ENCODE measurements at places on chromosomes 12 and 14.

DNA sequence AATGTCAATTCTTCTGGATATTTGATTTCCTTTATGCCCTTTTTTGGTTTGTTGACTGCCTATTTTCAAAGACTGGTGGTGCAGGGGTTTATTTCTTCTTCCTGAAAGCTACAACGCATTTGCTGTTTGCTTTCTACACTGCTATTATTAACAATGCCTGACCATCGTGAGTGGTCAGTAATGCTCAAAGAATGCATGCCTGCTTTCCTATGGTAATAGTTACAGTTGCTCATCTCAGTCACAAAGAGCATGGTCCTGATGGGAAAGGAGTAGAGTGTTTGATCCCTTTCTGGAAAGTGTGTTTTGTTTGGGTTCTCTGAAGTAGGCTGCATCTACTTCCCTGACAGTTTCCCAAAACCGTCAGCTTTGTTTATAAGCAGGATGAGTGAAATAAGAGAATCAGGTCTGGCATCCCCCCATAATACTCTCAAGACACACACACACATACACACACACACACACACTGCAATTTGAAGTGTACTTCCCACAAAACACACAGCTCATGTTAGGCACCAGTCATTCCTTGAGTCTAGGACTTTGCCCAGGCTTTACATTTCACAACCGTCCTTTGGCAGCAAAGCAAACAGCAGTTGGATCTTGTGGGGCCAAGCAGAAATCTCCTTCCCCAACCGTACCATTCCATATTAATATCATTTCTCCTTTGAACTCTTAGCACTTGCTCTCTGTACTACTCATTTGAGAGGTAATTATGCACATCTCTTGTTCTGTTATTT is 56.6 kb downstream of the SUDS3 start:
- DNase-seq = no peak

DNA sequence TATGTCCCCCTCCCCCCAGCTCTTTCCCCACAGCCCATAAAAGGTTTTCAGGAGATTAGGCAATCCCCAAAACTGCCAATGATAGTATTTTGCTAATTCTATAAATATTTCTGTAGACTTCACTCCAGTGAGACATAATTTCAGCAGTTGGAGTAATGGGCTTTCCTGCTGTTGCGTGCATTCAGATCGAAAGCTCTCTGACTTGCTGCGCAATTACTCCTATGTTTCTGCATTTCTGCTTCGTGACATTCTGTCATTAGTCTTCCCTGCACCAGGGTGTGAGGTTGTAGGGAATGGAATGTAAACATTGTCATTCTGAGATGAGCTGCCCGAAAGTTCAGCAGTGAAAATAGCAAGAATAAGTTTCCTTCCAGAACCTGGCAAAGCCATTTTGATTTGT is 58.2 kb downstream of the SAMD4A start:
- no peak for DNase-seq

DNA sequence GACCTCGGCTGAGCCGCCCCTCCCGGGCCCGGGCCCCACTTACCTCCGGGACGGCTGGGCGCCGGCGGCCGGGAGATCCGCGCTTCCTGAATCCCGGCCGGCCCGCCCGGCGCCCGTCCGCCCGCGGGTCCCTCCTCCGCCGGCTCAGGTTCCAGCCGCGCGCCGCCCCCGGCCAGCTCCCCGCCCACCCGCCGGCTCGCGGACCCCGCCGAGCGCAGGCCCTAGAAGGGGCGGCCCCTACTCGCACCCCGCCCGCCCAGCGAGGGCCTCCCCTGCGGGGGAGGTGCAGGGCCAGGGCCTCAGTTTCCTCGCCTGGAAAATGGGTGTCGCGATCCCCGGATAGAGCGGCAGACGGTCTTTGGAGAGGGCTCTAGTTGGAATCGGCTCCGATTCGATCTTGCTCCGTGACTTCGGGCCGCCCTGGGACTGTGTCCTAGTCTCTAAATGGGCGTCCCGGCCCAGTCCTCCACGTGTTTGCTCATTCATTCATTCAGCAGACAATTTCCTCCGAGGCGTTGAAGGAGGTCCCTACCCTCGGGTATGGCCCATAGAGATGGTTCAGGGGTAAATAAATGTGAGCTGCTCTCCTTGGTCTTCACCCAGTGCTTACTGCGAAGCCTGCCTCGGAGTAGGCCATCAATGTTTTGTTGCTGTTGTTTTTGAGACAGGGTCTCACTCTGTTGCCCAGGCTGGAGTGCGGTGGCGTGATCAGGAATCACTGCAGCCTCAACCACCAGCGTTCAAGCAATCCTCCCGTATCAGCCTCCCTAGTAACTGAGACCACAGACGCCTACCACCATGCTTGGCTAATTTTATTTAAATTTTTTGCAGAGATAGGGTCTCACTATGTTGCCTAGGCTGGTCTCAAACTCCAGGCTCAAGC is at the start of gene TRPV4:
Gene TRPV4, minus strand, starts transcription at position 92 of the 883 bp plus-strand sequence. CDS start 18,602 bp downstream, outside the sequence.
- no peak for DNase-seq

DNA sequence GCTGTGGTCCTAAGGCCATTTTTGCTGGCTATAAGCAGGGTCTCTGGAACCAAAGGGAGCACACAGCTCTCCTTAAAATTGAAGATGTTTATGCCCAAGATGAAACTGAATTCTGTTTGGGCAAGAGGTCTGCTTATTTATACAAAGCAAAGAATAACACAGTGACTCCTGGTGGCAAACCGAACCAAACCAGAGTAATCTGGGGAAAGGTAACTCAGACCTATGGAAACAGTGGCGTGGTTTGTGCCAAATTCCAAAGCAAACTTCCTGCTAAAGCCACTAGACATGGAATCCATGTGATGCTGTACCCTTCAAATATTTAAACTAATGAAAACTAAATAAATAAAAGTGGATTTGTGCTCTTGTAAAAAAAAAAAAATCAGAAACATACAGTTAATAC is 29.6 kb upstream of the BICDL1 start:
- DNase-seq = no peak

GRCh38 chr14:75107186-75107585 is 19.7 kb downstream of the NEK9 start:
- no peak for DNase-seq

DNA sequence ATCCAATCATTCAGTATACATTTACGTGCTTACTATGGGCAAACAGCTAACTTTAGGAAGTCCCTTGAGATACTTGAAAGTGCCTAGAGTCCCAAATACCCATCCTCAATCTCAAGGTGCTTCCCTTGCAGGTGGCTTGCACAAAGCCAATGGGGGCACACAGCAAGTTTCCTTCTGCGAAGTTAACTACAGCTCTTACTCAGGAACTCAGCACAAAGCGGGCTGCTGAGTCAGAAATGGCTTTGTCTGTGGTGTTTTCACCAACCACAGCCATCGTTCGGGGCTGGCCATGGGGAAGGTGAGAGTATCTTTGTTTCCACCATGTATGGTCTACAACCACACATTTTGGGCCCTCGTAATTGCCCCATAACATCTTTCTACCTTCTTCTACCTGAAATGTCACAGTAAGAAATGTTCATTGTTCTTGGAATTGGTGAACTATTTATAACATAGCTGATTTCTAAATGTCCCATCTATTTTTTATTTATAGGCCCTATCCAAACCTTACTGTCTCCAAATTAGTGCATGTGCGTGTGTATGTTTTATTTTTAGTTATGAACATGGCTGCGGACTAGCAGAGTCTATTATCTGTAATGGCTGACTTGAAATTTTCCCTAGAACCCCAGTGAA is 13.9 kb downstream of the MFAP5 start:
- DNase-seq = no peak

GRCh38 chr12:88576866-88577265 is 3.4 kb downstream of the KITLG start:
- DNase-seq = no peak

DNA sequence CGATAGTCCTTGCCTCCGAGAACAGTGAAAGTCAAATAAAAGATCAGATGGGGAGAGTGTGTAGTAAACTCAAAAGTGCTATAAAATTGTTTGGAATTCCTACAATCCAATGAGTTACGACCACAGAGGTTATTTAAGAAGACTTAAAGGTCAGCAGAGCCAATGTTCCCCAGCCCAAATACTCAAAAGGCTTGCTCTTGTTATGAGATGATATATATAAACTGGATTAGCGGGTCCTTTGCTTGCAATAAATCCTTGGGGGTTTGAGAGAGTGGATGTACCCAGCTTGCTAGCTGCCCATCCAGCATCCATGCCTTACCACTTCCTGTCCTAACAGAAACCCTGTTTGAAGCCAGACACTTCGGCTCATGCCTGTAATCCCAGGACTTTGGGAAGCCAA is 29.0 kb upstream of the MED13L start:
- no peak for DNase-seq

- no peak for DNase-seq
Measured at GRCh38 chr14:71486279-71486678, 445.9 kb upstream of the RGS6 start.

DNA sequence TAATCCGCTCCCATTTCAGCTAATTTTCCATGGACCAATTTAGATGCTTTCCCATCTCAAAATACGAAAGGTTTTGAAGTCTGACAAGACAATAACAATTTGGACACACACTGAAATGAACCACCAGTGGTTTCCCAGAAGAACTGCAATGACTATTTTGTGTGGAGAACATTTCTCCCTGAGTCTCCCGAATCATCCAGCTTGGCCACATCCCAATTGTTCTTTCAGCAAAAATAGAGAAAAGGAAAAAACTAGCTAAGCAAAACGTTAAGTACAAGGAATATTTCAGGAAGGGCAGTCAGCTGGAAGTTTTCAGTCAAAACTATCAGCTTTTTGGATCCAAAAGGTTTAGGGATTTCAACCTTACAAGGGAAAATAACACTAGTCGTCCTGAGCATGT is 390.6 kb downstream of the KCNH5 start:
- no peak for DNase-seq

- peak; percentile 20 for DNase-seq
Measured at GRCh38 chr14:81187832-81188522, 32.8 kb downstream of the GTF2A1 start.

DNA sequence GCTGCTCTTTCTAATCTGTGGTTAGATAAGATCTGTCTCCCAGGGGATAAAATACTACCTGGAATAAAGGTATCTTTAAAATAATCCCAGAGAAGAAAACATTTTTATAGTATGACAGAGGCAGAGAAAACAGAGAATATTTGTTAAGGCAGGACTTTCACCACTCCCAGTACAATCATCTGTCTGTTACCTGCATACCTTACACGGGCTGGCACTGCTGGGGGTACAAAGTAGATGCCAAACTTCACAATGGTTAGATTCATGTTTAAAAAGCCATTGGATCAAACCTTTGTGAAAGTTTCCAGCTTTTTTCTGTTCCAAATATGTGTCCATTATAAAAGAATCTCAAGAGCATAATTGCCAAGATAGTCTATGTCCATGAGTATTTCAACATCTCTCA is 273.6 kb upstream of the BTG1 start:
- no peak for DNase-seq

DNA sequence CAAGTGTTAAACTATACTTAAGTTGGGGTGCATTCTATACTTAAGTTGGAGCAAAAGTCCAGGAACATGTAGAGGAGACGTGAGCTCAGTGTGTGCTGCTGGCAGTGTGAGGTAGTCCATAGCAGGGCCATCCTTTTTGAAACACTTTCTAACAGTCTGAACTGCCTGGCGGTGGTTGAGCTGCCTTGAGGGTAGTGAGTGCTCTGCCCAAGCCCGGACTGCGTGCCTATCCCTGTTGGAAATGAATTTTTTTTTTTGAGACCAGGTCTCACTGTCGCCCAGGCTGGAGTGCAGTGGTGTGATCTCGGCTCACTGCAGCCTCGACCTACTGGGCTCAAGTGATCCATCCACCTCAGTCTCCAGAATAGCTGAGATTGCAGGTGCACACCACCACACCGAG is 14.1 kb downstream of the KCNH3 start:
- no peak for DNase-seq

All from CD4-positive, CD25-positive, alpha-beta regulatory T cell (primary cell).